ENCODE measurements at places on chromosomes 11 and 22.

DNA sequence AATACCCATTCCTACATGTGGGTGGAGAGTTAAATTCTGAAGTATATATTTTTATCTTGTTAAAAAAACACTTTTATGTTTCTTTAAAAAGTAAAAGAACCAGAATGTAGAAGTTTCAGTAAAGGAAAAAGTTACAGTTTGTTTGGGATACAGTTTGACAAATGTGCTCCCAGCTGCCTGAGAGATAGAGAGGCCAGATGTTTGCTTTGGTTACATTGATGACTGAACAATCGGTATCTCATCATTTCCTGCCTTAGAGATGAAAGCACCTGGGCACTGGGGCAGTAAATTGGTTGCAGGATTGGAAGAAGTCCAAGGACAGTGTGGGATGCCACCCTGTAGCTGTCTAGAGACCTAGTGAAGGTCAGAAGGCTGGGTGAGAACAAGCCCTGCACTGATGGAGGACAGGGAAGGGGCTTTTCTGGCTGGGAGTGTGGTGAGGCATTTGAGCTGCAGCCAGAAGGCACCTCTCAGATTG, 16.6 kb downstream of the MED15 start:
- peak; percentile 94 for DNase-seq

- DNase-seq: no peak
Observed at GRCh38 chr22:19517171-19517500, 7.1 kb downstream of the CLDN5 start.

DNA sequence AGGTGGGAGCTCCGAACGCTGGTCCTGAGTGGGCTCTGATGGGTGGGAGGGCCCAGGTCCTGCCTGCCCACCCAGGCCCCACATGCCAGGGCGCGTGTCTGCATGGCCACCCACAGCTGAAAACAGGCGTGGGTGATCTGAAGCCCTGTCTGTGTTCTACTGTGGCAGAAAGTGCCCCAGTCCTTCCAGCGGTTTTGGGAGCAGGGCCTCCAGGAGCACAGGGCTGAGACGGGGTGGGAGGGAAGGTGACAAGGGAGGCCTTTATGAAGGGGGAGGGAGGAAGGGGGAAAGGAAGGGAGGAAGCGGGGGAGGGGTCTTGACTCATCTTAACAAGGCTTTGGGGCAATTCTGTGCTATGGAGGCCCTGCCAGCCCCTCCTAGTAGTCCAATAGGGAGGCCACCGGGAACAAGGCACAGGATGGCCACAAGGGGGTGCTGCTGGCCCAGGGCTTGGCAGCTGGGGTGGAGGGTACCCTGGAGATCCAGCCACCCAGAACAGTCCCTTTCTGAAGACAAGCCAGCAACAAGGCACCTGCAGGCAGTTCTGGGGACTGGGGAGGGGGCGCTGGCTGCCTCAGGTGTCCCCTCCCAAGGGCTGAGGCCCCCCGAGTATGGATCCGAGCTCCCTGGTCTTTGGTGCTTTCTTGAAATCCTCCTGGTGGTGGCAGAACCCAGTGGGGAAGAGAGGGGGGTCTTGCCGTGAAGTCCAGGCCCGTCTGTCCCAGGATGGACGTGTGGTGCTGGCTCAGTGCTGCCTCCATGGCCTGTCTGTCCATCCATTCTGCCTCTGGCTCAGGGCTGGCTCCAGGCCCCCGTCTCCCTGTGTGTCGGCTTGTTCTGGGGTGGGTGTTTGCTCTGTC, 6.3 kb upstream of the FADS3 start:
- DNase-seq: no peak

DNA sequence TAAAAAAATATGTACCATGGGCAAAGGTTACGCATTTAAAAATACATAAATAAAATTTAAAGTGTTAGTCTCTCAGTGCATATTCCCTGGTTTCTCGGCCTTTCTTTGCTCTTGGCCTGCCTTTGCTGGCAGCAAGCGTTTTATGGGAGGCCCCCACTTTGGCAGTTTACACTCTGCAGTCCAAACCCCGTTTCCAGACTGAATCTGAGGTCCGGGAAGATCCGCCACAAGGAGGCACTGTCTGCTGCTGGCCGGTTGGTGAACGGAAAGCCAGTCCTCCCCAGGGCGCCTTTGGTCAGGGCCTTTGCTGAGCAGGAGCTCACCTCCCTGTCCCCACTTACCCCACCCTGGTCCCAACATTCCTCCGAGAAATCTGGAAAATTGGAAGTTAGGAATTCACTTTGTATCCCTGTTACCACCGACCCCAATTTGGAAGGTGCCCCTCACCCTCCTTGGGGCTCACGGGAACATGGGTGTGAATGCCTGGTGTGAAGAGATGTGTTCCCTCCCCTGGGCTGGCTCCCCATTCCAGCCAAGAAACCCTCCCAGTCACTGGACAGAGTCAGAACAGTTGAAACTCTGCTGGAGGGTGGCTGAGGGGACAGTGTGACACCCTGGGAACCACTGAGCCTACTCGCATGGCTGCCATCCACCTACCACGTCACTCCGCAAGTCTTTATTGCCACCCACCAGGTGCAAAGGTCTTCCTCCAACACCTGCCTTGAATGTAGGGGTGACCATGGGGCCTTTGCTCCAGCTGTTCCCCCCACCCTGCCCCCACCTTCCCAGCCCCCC, 9.4 kb upstream of the SF1 start:
- peak; percentile 20 for DNase-seq

GRCh38 chr11:15286465-15286864, 171.7 kb downstream of the INSC start:
- no peak for DNase-seq

- DNase-seq: no peak
Observed at GRCh38 chr11:12215181-12215593, 104.8 kb downstream of the MICAL2 start.

- no peak for DNase-seq
Observed at GRCh38 chr11:132589791-132590190, 942.5 kb downstream of the OPCML start.

DNA sequence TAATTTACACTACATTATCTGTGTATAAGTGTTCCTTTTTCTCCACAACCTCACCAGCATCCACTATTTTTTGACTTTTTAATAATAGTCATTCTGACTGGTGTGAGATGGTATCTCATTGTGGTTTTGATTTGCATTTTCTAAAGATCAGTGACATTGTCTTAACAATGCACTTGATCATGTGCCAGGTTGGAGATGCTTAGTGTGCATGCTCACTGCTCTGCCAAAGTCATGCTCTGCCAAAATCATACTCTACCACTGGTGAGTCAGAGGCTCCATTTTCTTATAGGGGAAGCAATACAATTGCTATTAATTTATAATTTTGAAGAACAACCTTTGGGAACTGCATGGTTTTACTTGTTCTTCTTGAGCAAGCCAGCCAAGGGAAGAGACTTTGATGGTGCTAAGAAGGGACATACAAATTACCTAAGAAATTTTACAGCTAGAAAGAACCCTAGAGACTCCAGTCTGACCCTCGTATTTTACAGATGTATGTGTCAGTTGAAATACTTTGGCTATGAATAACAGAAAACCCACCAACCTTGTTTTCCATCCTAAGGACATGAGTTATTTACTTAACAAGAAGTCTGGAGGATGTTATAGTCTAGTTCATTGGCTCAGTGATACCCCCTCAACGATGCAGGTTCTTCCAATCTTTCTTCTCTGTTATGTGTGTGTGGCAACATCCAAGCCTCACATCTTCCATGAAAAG, 368.9 kb downstream of the DDX10 start:
- DNase-seq: peak; percentile 19

GRCh38 chr11:13207665-13208594, 69.7 kb upstream of the BMAL1 start:
- DNase-seq: peak; percentile 89

- DNase-seq: peak; percentile 67
Observed at GRCh38 chr22:22682807-22683667, 38.6 kb downstream of the GGTLC2 start.

- DNase-seq: no peak
Observed at GRCh38 chr11:65540290-65541092, 15.6 kb downstream of the SCYL1 start.
